ENCODE measurements at places on chromosomes 1 and 21. TPM values are rescaled to one million over a fixed set of nuclear protein-coding genes. Genes with fewer than 3 reads are reported as not detected.
A peak's percentile ranks its signal among the peaks of the same experiment; 100 is the strongest.

The RPL22 gene
- 124 TPM for polyA plus RNA-seq

The MARK1 gene
- 0.18 TPM for polyA plus RNA-seq

DNA sequence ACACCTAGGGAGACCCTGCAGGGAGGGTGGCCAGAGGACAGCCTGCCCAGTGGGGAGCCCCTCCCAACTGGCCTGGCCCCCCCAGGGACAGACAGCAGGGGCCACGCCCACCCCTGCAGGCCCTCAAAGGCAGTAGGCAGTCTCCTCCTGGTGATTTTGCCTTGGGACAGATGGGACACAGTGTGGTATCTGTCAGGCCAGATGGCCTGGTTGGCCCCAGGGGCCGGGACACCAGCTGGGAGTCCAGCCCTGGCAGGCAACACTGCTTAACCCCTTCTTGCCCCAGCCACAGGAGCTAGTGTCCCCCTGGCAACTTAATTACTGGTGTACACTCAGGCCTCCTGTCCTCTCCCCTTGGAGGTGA is 17.8 kb downstream of the IFFO2 start:
- DNase-seq = no peak

- no peak for DNase-seq
These were observed 93.5 kb downstream of the LRIG2 start for GRCh38 chr1:113166473-113166872.

GRCh38 chr1:14929547-14930246 is 223.8 kb upstream of the TMEM51 start:
- DNase-seq = peak; percentile 84

DNA sequence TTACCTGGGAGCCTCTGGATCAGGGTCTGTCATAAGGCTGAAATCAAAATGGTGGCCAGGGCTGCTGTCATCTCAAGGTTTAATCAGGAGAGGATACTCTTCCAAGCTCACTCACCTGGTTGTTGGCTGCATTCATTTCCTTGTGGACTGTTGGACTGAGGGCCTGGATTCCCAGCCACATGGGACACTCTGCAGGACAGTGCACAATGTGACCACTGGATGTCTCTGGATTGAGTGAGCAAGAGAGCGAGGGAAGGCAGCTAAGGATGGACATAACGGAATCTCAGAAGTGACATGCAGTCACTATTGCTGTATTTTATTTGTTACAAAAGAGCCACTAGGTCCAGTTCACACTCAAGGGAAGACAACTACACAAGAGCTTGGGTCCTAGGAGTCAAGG is 229.1 kb downstream of the S1PR1 start:
- DNase-seq = no peak

- DNase-seq = no peak
These were observed 17.9 kb upstream of the ATP6V1G3 start for GRCh38 chr1:198558402-198558801.

- peak; percentile 95 for DNase-seq
These were observed 221.2 kb downstream of the FMN2 start for GRCh38 chr1:240312872-240313271.

The DNAI4 gene
- polyA plus RNA-seq = 4.2 TPM

DNA sequence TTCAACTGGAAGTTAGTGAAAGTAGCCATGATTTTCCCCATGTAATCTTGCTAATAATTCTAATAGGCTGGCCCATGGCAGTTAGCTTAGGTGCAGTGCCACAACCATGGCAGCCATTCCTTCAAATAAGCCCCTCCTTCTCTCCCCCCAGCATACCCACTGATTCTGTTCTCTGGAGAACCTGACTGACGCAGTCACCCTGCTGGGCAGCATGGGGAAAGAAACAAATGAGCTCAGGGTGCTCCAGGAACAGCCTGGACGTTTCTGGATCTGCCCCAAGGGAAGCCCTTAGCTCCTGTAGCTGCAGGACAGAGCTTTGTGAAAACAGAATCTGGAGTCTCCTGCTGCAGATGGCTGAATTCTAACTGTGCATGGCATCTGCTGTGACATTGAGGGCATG is 22.5 kb downstream of the SNAP47 start:
- no peak for DNase-seq

DNA sequence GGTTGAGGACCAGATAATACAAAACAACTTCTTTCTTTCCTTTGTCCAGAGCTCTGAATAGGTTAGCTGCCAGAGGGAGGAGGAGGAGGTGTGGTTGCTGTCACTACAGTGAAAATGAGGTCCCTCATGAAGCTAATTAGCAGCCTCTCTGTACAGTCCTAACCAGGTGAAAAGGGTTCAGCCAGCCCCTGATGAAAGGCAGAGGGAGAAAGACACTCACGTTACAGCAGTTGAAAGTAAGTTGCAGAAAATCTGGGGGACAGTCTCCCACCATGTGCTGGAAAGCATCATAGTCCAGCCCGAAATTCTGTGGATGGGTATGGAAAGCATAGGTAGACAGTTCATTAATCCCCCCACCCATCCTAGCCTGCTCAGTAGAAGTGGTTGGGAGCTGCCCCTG is 6.2 kb upstream of the MUTYH start:
- no peak for DNase-seq

GRCh38 chr1:223878598-223879325 is 33.0 kb upstream of the TP53BP2 start:
- no peak for DNase-seq

DNA sequence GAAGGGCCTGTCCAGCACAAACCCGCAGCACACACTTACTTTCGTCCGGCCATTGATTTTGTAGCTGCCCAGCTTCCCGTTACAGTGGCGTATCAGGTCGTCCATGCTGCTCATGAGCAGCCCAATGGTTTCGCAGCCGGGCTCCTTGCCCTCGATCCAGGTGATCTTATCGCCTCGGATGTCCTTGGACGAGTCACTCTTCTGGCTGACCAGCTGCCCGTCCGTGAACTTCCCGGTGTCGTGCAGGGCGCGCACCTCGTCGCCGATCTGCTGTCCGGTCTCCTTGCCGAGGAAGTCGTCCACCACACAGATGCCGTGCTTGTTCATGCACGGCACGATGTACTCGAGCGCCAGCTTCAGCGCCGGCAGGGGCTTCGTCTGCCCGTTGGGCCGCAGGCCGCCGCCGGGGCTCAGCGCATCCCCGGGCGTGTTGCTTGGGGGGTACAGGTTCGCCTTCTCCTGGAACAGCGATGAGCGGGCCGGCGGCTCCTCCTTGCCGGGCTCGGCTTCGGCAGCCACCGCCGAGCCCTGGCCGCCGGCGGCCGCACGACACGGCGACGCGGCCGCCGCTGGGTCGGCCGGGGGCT is 1.0 kb downstream of the EGLN1 start:
- DNase-seq = peak; percentile 63

The PLA2G2D gene
- polyA plus RNA-seq = not detected

Measured in GM23248 (cell line).